Mucosa of gallbladder (tissue), 1 donor: ENCODE measurements at places on chromosomes 3 and 15. TPM values are rescaled to one million over a fixed set of nuclear protein-coding genes. Genes with fewer than 3 reads are reported as not detected.

Gene MYO5C
- 40.1 TPM for total RNA-seq

DNA sequence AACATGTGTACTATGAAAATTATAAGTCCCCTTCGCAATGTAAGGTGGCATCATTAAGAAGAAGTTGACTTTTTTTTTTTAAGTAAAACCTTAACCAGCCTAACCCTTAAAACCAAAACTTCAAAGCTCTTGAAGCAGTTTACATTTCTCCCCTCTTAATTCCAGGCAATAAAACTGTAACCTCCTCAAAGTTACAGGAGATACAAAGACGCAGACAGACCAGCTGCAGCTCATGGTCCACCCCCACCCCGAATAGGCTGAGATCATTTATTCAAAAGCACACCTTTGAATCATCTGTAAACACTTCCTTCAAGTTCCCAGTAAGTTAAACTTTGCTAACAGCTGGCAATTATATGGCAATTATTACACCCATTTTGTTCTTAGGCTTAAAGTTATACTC lies 414.5 kb downstream of the ERC2 start:
- DNase-seq, result no peak

Gene NTRK3
- total RNA-seq, result 1.6 TPM

Gene XXYLT1
- 8.8 TPM for total RNA-seq

GRCh38 chr3:175266478-175266877 lies 407.3 kb downstream of the NAALADL2 start:
- DNase-seq, result no peak

- DNase-seq, result no peak
These were observed 150.6 kb downstream of the DUT start for GRCh38 chr15:48481802-48482201.
